ENCODE measurements at places on chromosomes 3 and 15.

- DNase-seq = no peak
Measured at GRCh38 chr3:134374791-134375581, 739 bp upstream of the AMOTL2 start.

- DNase-seq = no peak
Measured at GRCh38 chr15:76398317-76399104, 61.9 kb downstream of the ISL2 start.

DNA sequence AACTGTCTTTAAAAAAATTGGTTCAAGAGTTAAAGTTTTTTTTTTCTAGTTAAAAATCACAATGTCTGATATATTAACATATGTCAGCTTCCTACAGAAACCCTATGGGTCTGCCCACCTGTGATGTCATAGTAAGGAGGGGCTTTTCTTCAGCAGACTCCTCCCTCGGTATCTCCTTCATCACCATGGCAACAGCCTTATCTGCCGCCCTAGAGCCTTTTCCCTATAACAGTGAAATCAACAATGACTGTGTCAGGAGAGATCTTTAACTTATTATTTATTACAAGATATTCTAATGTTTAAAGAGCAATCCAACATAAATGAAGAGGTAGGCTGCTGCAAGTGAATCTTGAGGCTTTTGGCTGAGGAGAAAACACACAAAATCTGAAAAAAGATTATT, 138.7 kb downstream of the PEX5L start:
- peak; percentile 42 for DNase-seq

GRCh38 chr15:88637436-88637835, 1.4 kb upstream of the ISG20 start:
- no peak for DNase-seq

DNA sequence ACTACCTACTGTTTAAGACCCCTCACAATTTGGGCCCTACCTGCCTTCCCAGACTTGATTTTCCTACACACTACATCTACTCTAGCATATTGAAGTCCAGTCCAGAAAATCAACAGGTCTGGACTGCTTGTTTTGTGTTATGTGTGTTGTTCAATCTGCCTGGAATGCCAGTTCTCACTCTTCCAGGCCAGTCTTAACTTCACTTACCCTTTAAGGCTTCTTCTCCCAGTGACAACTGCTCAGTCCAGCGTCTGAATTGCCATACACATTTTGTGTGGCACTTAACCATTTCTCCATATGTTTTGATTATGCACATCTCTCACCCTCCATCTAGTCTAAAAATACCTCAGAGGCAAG, 1.1 kb downstream of the TICRR start:
- DNase-seq = no peak
